ENCODE measurements at places on chromosomes 11 and 22.
A peak's percentile ranks its signal among the peaks of the same experiment; 100 is the strongest.

DNA sequence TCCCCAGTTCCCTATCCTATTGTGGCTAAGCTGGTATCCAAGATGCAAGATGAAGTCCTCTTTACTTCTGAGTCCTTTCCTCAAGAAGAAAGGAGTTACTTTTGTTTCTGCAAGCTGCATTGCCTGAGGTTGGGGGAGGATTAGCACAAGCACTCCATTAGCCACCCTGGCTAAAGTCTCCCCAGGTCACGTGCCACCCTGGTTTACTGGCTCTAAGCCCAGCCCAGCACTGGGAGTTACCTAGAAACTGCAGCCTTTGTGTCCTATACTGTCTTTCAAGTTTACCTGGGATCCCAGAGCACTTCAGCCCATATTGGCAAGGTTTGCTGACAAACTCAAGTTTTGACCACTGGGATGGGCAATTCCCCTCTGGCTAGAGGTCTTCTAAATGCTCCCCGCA lies 78.4 kb upstream of the DBX1 start:
- no peak for DNase-seq

DNA sequence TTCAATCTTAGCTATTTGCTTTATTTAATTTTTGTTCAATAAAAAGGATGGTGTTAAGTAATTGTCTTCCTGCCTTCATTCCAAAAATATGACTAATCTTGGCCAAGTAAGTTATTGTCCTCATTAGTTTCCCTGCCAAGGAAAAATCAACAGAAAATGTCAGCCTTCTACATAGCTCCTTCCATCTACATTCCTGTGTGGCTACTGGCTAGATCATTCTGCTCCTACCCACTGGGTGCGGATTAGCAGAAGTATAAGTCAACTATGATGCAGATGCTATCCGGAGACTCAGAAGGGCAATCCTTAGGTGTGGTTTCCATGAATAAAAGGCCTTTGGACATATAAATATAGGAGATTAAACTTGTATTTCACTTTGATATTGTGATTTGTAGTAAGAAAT lies 154.4 kb downstream of the SBF2 start:
- no peak for DNase-seq

DNA sequence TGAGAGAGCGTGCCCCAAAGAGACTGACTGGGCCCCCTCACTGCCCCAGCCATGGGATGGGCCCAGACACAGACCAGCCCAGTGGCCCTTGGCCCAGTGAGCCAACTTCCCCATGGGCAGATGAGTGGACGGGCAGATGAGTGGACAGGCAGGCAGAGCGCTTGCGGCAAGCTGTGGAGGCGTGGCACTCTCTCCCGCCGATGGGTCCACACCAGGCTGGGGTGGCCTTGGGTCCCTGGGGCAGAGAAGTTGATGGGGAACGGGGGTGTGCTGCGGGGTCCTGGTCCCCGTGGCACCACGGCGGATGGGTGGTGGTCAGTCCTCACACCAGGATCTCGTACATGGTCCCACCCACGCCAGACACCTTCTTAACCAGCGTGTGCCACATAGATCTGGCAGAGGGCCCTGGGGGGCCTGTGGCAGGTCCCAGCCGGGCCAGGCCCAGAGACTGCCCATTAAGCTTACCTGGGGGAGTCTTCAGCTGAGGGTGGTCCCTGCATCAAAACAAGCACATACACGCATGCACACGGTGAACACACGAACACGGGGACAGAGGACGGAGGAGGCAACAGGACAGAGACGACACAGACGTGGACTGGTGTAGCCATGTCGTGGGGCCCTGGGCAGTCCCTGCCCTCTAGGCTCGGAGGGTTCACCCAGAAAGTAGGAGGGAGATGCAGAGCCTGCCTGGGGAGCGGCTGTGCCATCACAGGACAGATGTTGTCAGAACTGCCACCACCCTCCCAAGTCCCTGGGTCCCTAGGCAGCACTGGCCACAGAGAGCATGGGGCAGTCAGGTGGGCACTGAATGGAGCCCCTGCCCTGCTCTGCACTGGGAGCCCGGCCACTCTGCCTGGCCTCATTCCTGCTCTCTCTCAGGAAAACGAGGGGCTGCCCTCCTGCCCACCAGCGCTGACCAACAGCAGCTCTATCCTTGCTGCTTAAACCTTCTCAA lies 182.2 kb downstream of the IGLL1 start:
- DNase-seq = no peak

DNA sequence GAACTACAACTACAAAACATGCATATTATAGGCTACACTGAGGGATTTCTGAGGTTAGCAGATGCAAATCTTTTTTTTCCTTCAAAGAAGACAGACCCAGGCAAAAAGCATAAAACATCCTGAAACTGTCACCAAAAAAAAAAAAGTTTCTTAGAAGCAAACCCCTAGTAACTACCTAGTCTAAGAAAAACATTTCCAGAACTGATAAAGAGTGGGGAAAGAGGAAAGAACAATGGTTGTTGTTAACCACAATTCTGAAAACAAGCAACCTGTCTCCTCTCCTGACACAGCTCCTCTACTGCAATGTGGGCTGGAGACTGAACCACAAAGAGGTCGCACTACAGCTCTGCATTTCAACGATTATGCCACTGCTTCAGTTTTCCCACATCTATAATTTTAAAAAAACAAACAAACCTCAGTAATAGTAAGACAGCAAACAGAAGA lies 15.0 kb downstream of the DENND5A start:
- DNase-seq = peak; percentile 32

DNA sequence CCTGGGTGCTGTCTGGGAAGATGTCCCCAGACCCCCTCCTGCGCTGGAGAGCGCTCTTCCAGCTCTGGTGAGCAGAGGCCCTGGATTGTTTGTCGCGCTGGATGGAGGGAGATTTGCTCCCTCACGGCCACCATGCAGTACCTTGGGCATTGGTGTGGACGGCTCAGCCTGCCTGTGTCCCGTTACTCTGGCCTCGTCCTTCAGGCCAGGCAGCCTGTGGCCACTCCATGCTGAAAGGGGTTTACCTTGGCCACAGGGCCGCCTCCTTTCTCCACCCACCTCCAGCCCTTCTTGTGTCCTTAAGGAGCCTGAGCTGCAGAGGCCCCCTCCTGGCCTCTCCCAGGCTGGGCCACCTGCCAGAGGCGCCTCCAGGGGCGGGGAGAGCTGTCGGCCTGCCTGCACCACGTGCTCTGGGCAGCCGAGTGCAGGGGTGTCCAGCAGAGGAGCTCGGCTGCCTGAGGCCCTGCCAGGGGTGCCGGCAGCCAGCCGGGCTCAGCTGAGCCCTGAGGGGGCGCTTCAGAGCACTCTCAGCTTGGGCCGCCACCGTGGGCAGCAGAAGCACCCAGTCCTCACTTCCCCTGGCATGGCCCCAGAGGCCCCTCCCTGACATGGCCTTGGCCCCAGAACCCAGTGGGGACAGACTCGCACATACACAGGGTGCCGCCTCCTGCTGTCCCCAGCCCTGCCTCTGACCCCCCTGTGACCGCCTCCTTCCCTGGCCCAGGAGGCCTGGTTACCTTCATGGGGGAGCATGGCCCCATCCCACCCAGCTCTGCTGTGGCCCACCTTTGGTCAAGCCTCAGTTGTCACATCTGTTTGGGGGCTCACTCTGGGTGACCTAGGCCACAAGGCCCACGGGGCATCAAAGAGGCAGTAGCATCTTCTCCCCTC lies 3.4 kb downstream of the CCND1 start:
- DNase-seq = no peak

- no peak for DNase-seq
These were observed 83.8 kb upstream of the SOX6 start for GRCh38 chr11:16440136-16440535.

GRCh38 chr11:63768237-63769041 lies at the start of gene ZFTA:
ZFTA (minus strand) TSS chr11:63768775; CDS start chr11:63768622, 153 bp downstream.
- DNase-seq = peak; percentile 71

DNA sequence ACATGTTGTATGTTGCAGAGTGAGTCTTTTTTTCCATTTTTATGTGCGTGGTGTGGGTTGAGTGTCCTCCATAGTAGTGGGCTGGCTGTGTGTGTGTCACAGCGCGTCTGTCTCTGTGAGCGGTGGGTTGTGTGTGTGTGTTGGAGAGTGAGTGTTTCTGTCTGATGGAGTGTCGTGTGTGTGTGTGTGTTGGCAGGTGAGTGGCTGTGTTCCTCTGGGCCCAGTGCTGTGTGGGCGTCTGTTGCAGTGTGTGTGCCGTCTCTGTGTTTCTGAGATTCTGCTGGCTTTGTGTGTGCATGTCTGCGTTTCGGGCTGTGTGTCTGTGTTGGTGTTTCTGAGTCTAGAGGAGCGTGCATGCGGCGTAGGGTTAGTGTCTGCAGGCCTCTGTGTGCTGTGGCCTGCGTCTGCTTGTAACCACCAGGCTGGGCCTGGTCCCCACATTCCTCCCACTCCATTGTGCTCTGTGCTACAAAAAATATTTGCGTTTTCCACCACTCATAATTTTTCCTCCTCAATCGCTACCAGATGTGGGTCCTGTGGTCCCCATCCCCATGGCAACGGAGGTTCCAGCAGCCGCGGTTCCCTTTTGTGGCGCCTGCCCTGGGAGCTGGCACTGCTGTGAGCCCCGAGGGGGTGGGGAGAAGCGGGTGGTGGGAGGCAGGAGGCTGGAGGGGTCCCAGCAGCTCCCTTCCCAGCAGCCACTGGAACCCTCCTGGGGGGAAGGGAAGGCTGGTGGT lies 15.2 kb downstream of the SCARF2 start:
- no peak for DNase-seq

DNA sequence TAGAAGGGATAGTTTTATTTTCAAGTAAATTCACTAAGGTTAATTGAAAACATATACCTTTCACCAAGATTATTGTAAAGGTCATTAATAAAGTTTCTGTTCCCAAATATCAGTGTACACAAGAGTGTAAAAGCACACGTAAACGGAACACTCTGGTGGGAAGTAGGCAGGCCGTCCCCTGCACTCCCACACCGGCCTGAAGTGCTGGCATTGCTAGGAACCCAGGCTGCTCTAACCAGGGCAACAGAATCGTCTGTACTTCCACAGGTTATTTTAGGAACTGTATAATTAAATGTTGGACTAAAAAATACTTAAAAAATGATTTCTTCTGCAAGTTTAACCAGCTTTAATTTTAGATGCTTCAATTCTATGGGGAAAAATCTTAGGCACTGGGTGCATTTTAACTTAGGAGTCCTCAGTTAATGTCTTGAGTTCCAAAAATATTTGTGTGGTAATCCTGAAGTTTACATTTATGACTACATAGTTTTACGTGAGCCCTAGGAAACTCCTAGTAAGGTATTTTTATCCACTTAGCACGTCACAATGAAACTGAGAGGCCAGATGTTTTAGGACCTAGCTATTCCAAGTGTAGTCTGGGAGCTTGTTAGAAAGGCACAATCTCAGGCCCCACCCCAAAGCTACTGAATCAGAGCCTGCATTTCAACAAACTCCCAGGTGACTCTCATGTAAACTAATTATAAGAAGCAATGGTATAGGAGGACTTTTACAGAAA lies 31.2 kb downstream of the KMT5B start:
- no peak for DNase-seq

DNA sequence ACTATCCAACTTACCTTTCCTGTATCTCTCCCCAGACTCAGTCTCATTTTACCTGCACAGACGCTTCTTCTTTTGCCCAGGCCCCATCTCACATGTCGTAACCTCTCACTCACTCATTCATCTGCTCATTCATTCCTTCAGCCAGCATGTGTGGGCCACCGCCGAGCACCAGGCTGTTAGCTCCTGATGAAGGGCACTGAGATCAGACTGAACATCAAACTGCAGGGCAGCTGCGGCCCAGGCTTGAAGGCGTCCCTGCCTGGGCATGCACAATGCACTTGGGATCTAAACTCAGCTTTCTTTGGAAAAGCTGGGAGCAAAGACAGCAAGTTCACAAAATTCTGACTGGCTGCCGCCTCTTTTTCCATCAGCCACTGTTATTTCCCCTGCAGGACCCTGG lies 1456.3 kb downstream of the BRD1 start:
- DNase-seq = no peak

DNA sequence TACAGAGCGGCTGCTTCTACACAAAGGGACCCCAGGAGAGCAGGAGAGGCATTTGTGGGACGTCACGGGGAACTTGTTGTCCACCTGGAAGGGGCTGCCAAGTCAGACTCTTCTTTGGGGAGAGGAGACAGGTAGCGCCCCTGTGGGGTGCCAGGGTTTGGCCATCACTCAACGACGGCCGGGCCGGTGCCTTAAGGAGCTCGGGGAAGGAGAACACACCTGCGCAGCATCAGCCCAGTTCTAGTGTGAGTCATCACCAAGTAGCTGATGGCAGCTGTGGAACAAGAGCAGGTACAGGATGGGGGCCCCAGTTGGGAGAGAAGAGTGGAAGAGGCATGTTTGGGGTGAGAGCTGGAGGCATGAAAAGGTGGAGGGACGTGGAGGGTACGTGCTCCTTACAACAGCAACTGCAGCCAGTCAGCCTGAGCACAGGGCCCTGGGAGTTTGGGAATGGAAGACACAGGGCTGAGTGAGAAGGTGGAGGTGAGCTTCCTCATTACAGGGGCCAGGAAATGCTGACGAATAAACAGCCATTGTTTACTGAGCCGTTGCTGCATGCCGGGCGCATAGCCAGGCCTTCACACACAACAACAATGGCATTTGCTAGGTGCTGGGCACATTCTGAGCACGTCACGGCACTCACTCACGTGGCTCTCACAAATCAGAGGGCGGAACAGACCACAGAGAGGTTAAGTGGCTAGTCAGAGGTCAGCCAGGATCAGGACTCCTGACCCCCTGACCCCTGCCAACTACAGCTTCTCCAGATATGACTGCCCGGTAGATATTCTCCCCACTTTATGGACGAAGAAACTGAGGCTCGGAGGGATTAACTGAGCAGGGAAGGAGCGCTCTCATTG lies 29.1 kb upstream of the TP53I11 start:
- DNase-seq = no peak

- DNase-seq = no peak
These were observed 16.5 kb upstream of the PAX6 start for GRCh38 chr11:31827455-31828206.

DNA sequence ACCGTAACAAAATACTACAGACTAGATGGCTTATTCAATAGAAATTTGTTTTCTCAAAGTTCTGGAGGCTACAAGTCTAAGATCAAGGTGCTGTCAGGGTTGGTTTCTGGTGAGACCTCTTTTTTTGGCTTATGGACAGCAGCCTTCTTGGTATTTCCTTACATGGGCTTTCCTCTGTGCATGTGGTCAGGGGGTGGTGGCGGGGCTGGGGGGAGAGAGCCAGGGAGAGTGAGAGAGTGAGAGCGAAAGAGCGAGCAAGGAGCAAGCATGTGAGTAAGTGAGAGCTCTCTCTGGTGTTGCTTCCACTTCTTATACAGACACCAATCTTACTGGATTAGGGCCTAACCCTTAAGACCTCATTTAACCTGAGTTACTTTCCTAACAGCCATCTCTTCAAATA lies 181.5 kb downstream of the TMEM135 start:
- no peak for DNase-seq
